Activated CD4-positive, alpha-beta T cell treated with anti-CD3 and anti-CD28 coated beads, Interleukin-2, amount 10 ng/mL, durations not matched to agents 7 days and 5 days (primary cell): ENCODE measurements at places on chromosomes 13 and 19. TPM values are rescaled to one million over a fixed set of nuclear protein-coding genes. Genes with fewer than 3 reads are reported as not detected.

DNA sequence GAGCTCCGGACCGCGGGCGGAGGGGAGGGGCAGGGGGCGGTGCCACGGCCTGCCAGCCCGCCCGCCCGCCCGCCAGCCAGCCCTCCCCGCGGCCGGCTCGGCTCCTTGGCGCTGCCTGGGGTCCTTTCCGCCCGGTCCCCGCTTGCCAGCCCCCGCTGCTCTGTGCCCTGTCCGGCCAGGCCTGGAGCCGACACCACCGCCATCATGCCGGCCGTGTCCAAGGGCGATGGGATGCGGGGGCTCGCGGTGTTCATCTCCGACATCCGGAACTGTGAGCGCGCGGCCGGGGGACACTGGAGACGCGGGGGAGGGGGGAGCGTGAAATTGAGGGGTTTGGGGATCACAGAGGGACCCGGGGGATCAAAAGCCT is at the start of gene AP2A1:
AP2A1 (plus strand) TSS at position 72 of the 370 bp plus-strand sequence; CDS start at position 205, 133 bp downstream.
- DNase-seq, result no peak

GRCh38 chr13:47303626-47304025 is 406.8 kb upstream of the HTR2A start:
- DNase-seq, result no peak

DNA sequence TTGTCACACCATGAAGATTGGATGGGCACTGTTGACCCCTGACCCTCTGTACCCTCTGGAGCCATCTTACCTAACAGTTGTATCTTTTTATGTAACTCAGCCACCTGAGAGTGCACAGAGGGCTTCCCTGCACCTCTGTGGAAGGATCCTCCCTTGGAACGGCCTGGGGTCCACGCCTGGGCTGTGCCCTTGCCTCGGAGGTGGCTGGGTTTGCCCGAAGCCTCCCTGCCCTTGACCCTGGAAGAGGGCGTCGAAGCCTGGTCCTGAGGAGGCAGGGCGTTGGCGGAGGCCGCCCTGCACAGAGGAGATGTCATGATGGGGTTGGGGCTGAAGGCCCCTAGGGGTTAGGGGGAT is 241 bp downstream of the ODAD3 start:
- no peak for DNase-seq

DNA sequence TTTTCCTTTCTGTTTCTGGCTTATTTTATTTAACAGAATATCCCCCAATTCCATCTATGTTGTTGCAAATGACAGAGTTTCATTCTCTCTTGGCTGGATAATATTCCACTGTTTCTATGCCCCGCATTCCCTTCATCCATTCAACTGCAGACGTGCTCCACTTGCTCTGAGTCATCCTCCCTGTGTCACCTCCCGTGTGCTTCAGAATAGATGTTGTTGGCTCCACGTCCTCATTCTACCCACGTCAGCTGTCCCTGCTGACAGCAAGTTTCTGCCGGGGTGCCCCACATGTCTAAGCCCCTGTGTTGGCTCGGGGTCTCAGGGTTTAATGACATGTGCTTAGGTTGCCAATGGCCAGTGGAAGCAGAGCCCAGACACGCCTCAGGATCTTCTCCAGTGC is 1041.0 kb downstream of the UQCRFS1 start:
- no peak for DNase-seq

MTUS2 gene
- not detected for total RNA-seq

DNA sequence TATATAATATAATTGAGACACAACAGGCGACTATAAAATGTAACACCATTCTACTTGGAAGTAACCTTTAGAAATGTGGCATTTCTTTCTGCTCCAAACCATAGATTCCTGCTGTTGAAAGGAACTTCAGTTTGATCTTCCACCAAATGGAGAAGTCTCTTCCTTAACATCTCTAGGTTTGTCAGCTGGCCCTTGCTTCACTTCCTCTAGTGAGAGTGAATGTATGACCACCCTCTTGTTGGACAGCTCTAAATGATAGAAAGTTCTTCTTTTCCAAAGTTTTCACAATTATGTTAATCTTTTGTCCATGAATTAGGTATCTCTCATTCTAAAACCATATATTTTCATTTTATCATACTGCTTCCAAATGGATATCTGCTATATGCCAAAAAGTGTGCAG is 13.8 kb upstream of the COG6 start:
- no peak for DNase-seq

- peak; percentile 59 for DNase-seq
These were observed 78.3 kb downstream of the CYSLTR2 start for GRCh38 chr13:48731957-48732569.

GRCh38 chr13:40389081-40389641 is 277.3 kb downstream of the FOXO1 start:
- peak; percentile 71 for DNase-seq

- no peak for DNase-seq
These were observed 20.3 kb downstream of the ARHGAP35 start for GRCh38 chr19:46881092-46881491.

KLK8 gene
- not detected for total RNA-seq

DNA sequence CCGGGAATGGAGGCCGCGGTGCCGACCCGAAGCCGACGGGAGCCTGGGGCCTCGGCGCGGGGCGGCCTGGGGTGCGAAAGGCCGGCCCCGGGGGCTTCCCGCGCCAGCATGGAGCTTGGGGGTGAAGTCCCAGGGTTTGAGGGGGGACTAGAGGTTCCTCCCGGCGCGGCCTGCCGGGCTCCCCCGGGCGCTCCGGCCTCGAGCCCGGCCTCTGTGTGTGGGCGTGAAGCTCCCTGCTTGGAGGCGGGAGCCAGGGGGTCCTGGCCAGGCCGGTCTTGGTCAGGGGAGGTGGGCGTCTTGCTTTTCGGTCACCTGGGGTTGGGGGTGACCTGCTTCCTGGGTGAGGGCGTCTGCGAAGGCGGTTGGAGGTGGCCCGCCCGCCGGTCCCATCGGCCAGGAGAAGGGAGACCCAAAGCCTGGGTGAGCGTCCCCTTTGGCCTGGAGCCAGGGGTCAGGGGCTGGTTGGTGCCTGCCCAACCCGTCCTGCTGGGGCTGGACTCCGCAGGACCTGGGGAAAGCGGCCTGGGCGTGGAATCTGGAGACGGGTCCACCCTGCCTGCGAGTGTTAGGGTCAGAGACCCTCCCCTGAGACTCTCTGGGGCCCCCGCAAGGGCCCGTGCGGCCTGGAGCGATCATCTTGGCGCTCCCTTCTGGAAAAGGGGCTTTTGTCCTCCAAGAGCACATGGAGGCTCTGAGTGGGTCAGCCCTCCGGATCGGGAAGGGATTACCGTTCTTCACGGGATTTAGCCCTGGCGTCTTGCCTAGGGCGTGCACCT is 535 bp downstream of the BSG start:
- DNase-seq, result peak; percentile 29

DNA sequence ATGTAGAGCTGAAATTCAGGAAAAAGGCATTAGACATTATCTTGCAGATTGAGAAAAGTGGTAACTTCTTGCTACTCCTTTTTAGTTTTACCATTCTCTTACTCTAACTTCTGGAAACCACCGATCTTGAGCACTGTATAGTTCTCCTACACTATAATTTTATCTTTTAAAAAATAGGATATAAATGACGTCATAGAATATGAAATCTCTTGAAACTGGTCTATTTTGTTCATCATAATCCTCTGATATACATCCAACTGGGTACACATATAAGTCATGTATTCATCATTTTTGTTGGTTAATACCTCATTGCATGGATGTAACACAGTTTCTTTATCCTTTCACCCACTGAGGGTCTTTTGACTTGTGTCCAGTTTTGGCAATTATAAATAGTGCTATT is 629.9 kb upstream of the PRR20A start:
- DNase-seq, result no peak

DNA sequence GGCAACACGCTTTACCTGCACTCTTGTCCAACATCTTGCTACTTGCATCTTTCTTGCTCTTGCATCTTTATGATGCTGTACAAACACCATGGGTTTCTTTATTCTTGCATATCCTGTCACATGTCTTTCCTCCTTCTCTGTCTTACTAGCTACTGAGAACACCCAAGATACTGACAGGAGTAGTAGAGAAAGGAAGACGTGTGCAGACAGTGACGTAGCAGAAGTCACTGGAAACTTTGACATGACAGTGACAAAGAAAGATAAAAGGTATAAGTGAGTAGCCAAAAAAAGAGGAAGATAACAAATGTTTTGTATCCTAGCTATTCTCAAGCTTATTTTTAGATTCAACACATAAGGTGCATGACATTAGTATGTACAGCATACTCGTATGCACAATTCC is 34.2 kb downstream of the TRPC4 start:
- no peak for DNase-seq

DNA sequence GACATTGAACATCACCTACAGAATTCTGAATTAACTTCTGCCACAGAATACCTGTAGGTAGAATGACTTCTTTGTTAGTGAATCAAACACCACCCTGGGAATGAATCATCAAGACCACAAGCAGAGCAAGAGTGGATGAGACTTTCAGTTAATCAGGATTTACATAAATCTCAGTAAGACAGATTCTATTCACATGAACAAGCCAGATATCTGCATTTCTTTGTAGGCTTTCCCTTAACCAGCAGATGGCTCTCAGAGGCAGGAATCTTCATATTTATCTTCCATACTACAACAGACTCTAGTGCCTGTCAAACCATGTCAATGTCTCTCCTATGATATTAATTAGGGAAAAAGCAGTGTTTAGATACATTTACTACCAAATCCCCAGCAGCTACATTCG is 412.1 kb downstream of the KLF12 start:
- DNase-seq, result no peak

DNA sequence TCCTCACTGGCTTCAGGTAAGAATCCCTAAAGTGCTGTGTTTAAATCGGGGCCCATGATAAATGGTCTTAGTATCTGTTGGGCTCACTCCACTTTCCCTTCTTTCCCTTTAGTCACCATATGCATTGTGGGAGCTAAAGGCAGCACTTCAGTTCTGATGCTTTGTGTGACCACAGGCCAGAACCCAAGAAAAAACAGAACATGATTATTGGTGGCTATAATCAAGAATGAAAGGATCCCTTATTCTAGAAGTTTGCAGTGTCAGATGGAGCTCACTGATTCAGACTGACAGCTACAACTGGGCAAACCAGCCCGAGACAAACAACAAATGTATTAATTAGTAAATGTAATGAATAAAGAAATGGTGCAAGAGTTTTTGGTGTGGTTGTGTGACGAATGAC is 57.3 kb upstream of the POMP start:
- no peak for DNase-seq

GRCh38 chr13:73368608-73369007 is 309.8 kb downstream of the KLF5 start:
- no peak for DNase-seq

- DNase-seq, result no peak
These were observed 172.5 kb upstream of the SLITRK5 start for GRCh38 chr13:87498681-87499080.

ZNF547 gene
- 4.6 TPM for total RNA-seq

DNA sequence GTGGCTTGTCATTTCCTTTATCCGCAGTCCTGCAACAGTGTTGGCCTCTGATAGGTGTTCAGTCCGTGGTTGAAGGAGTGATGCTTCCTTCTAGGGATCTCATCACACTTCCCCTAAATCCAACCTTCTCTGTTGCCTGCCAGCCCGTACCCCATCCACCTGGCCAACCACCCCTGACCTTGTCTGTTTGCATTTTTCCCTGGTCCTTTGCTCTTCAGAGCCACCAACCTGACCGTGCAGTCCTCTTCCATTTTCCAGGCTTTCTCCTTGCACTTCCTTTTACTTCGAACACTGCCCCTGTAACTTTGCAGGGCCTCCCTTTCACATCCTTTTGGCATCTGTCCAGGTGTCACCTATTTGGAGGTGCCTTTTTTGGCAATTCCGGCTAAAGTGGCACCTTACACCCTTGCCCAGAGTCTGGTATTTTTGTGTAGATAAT is 696 bp downstream of the ZNF460 start:
- DNase-seq, result peak; percentile 28

DNA sequence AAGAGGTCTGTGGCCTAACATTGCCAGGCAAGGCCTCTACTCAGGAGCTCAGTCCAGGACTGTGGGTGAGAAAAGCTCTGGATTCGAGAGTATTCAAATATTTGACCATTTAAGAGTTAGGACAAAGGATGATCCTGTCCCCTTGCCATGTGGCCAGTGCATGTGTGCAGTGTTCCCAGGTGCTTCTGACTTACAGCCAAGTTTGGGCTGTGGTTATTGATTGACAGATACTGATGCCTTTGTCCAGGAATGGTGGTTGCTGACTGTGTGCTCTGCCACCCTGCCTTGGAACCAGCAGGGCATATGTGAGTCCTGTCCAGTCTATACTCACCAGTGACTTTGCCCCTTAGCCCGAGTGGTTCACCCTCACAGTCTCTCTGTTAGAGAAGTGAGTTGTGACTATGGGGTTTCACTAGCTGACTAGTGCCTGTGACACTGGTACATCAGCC is 51.9 kb downstream of the GARRE1 start:
- no peak for DNase-seq

NANOS2 gene
- not detected for total RNA-seq

SLC25A42 gene
- 22.2 TPM for total RNA-seq

DNA sequence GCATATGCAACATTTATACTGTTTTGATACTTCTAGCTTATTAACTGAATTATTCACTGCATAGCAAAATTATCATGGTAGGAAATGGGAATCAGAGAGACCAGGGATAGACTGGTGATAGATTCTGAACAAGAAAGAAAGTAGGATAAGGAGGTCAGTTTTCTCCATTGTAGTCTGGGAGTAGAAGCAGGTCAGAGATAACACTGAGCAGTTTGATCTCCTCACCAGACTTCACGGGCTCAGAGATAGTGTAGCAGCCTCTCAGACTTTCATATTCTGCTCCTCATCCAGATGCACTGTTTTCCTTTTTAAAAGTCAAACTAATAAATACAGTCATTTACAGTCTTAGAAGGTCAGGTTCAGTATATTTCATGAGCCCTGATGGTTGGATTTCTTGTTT is 56.0 kb upstream of the MYO16 start:
- DNase-seq, result no peak

DNA sequence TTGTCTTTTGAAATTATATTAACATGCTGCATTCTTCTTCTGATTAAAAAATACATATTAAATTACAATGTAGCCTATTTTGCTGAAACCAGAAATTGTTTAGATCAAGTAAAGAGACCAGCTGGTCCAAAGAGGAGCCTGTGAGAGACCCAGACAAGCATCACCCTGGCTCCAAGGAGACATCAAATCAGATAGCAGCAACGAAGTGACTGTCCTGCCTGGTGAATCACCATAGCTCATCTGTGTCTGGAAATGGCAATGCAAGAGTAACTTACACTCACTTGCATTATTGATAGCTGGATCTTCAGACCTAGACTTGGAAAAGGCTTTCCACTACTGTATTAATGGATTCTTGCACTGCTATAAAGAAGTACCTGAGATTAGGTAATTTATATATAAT is 169.1 kb downstream of the KCTD12 start:
- DNase-seq, result no peak

GRCh38 chr19:42301646-42302203 is at the start of gene PRR19:
TSS of gene PRR19 (plus strand) at chr19:42302132. CDS start at chr19:42309585, 7,453 bp downstream.
- DNase-seq, result peak; percentile 22

- DNase-seq, result no peak
These were observed 51.4 kb upstream of the SGCG start for GRCh38 chr13:23129331-23129730.
